ENCODE measurements at places on chromosomes 2 and 18.

DNA sequence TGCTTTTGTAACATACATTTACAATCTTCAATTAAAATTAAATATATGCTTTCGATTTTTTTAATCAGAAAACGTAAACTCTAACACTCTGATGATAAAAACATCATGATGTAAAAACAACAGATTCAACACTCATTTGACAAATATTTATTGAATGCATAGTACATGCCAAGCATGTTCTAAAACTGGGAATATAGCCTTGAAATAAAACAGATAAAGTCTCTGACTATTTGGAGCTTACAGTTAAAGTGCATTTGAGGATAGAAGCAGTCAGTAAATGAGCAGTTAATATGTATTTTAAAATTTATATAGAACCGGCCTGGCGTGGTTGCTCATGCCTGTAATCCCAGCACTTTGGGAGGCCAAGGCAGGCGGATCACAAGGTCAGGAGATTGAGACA is 47.8 kb downstream of the TMX3 start:
- DNase-seq, result no peak

GRCh38 chr2:195575879-195576401 is 81.1 kb upstream of the SLC39A10 start:
- DNase-seq, result no peak

- DNase-seq, result no peak
Measured at GRCh38 chr2:170180031-170180566, 2.2 kb downstream of the MYO3B start.

DNA sequence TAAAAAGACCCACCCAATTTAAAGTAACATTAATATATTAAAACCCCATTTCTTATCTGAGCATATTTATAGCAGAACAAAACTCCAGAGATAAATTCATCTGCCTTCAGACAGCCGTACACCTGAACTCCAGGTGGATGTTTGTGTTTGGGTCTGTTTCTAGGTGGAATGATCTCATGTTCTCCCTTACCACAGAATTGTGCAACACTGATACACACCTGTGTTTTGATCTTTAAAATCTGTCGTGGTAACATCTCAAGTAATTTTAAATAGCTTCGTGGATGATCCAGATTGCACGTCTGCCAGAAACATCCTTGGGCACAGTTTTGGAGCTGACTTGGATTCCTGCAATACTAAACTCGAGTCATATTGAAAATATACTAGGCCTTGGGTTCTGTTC is 207.5 kb upstream of the FOSL2 start:
- no peak for DNase-seq

GRCh38 chr18:21996351-21996826 is 173.0 kb upstream of the GATA6 start:
- no peak for DNase-seq

- DNase-seq, result no peak
Measured at GRCh38 chr2:194060269-194060668, 1596.8 kb upstream of the SLC39A10 start.

- DNase-seq, result no peak
Measured at GRCh38 chr2:167310442-167310841, 422.2 kb downstream of the XIRP2 start.

- DNase-seq, result no peak
Measured at GRCh38 chr2:174076040-174076439, 110.9 kb upstream of the SP3 start.

- DNase-seq, result no peak
Measured at GRCh38 chr18:57444301-57444759, 9.2 kb downstream of the ONECUT2 start.

DNA sequence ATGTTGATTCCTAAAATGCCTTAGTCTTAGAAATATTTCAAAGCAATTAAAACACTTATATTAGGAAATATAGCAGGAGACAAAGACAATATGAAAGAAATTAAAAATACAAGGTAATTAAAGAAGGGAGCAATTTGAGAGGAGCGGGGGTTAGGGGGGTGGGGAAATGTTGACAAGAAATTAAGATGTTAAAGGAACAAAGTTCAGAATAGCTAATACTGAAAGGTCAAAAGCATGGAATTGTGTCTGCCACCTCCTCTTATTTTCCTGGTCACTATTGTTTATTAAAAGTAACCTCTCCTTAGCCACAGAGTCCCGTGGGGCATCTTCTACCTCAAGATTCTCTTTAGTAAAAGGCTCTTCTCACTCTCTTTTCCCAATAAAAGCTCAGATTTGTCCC is 244.1 kb downstream of the MREG start:
- no peak for DNase-seq

GRCh38 chr2:117555965-117556364 is 258.5 kb upstream of the DDX18 start:
- no peak for DNase-seq

GRCh38 chr2:85444629-85445172 is 26.2 kb downstream of the SH2D6 start:
- DNase-seq, result no peak

- DNase-seq, result no peak
Measured at GRCh38 chr2:65937379-65938160, 497.4 kb upstream of the MEIS1 start.

DNA sequence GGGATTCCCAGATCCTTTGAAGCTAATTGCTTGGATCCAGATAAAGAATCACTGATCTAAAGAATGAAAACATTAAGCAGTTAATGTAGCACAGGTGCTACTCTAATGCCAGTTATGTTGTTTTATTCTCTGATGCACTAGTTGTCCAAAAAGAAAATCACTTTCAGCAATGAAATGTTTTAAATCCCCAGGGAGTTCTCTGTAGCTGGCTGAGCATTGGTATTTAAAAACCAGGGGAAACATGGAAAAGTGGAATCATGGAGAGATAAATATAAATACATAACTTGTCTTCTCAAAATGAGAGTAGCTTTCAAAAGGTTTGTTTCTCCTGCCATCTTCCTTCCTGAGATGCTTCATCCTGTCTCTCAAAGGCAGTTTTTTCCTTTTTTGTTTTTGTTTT is 37.7 kb downstream of the CD302 start:
- no peak for DNase-seq

DNA sequence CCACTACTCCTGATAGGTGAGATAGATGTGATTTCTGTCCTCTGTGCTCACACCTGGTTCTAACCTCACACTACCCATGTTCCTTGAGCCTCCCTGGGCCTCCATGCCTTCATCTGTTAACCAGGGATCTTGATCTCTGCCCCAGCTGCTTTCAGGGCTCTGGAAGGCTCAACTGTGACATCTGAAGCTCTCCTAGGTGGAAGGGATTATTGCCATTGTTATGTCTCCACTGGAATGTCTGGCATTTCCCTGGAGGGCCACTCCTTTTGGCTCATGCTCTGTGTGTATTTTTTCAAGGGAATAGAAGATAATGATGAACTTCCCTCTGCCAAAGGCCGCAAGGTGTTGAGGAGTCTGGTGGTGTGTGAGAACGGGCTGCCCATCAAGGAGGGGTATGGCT is 41.2 kb downstream of the PCARE start:
- DNase-seq, result no peak
